ENCODE measurements at places on chromosomes 4 and X. TPM values are rescaled to one million over a fixed set of nuclear protein-coding genes. Genes with fewer than 3 reads are reported as not detected.

GRCh38 chr4:152118819-152119553 is 358.2 kb upstream of the GATB start:
- DNase-seq, result no peak

The LGI2 gene
- 1.3 TPM for polyA plus RNA-seq

The UCP1 gene
- 0.14 TPM for polyA plus RNA-seq

- DNase-seq, result no peak
Measured at GRCh38 chr4:52421811-52422213, 237.3 kb downstream of the USP46 start.

DNA sequence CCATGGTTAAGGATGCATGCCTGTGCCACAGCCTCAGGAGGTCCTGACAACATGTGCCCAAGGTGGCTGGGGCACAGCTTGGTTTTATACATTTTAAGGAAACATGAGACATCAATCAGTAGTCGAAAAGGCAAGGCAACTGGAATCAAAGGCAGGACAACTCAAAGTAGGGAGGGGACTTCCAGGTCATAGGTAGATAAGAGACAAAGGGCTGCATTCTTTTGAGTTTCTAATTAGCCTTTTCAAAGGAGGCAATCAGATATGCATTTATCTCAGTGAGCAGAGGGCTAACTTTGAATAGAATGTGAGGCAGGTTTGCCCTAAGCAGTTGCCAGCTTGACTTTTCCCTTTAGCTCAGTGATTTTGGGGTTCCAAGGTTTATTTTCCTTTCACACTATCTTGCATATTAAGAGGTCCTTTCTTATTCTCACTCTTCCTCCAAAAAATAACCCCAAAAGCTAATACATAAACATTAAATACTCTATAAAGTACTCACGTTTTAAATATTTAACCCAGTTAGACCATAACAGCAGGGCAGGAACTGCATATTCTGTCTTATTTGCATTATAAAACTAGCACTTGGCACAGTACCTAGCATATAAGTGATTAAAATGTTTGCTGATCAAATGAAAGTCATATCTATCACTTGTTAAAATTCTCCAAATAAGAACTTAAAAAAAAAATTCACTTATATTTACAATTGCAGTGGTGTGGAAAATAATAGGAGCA is 36.3 kb upstream of the UGT8 start:
- no peak for DNase-seq

The PPEF2 gene
- polyA plus RNA-seq, result not detected

Data from heart left ventricle (tissue), 16 donors.